ENCODE measurements at places on chromosomes 5 and 9. TPM values are rescaled to one million over a fixed set of nuclear protein-coding genes. Genes with fewer than 3 reads are reported as not detected.

DNA sequence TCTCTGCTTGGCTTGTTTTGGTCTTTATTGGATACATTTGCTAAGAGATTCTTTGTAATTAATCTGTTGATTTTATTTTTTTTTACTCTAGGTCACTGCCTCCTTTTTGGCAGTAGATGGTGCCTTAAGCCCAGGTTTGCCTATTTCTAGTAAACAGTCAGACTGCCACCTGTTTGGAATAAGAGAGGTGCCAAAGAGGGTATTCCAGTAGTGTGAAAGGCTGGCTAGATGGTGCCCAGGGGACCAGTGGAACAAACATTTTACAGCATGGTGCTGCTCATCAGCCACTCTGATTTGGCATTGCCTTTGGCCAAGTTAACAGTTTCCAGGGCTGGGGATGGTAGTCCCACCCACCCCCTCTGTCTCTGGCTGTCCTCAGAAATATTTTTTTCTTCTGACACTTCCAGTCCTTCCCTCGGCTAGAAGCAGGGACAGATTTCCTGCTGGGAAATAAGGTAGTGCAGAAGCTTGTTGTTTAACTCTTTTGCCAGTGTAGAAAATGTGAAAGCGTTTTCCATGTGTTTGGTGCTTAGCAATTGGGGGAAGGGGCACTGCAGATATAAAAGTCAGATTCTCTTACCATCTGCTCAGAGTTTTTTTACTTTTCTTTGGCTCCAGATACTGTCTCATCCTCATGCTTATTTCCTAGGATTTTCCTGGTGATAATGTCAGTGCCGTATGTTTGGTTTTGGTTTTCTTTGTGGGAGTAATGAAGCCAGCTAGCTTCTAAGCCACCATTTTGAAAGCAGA lies 36.6 kb upstream of the FBXL7 start:
- no peak for DNase-seq

- DNase-seq = no peak
Measured at GRCh38 chr5:82561797-82562196, 283.6 kb upstream of the RPS23 start.

GRCh38 chr5:169569513-169569912 lies 14.1 kb upstream of the SPDL1 start:
- DNase-seq = no peak

Gene ASPN
- 4.0 TPM for total RNA-seq

Gene NR6A1
- total RNA-seq = 4.6 TPM

Gene DPYSL3
- total RNA-seq = 10.0 TPM

DNA sequence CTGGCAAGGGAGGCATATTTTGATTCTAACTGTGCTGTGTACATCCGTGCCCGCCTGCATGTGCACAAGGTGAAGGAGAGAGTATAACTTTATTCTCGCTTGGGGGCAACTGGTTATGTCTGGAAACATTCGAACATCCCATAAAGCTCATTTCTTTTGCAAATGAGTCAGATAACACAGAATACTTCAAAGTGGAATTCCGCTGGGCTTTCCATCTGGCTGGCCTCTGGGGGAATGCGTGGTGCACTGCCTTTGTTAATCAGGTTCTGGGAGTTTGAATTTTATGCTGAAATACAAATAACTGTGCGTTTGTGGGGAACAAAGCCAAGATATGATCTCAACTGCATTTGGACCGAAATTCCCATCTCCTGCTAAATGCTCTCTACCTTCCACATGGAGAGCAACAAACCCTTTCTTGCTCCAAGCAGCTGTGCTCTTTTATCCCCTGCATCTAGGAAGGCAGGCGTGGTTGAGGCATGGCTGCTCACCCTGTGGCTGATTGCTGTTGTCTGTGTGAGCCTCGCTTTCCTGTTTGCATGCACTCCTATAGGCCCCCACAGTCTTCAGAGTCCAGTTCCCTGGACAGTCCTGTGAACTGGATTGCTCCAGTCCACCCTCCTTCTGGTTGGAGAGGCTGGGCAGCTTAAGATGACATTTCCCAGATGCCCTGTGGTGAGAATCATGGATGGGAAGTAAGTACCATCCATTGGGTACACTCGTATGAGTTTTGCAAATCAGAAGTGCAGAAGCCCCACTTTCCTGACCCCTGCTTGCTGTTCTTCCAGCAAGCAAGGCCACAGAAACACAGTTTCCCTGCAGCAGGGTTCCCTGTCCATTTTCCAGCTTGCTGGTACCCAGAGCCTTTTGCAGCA lies 82.9 kb upstream of the ALDH1B1 start:
- DNase-seq = no peak

GRCh38 chr9:86573886-86574285 lies 219.7 kb upstream of the TUT7 start:
- no peak for DNase-seq

DNA sequence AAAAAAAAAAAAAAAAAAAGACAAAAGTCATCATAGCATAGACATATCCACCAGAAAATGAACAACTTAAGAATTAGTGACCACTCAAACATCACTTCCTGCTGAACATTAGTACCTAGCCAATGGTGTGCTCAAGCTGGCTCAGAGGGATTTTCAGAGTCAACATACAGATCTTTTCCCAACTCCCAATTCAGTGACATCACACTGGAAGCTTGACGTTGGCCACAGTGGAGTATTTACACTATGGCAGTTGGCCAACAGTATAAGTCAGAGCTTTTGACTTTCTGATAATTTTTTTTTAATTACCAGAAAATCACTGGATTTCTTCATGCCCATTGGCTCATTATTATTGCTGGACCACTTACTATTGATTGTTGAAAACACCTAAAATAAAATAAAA lies 383.5 kb downstream of the ARHGEF28 start:
- DNase-seq = no peak

DNA sequence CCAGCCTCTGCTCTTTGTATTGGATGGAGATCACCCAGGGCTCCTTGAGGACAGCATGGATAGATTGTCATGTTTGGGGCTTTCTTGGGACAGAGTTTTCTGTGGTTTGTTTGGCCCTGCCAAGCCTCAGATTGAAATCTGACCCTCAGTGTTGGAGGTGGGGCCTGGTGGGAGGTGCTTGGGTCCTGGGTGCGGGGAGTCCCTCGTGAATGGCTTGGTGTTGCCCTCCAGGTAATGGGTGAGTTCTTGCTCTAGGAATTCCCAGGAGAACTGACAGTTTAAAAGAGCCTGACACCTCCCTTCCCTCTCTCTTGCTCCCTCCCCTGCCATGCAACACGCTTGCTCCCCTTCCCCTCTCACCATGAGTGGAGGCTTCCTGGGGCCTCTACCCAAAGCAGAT lies 48.6 kb upstream of the OLFM1 start:
- DNase-seq = no peak

DNA sequence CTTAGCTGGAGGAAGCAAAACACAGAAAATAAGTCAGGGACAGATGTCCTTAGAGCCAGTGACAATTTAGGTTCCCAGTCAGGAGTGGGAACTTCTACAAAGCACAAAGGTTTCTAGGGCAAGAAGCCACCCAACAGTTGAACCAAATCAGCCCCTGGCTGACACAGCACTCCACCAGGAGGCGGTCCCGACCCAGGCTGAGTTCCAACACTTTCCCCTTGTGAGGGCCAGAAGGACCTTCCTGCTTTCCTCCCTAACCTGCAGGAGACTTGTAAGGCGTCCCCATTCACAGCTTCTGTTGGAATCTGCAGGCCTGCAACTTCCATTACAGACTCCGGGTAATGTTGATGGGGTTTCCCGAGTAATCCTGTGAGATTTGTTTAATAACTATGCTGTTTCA lies 416.4 kb upstream of the IRX1 start:
- DNase-seq = no peak

DNA sequence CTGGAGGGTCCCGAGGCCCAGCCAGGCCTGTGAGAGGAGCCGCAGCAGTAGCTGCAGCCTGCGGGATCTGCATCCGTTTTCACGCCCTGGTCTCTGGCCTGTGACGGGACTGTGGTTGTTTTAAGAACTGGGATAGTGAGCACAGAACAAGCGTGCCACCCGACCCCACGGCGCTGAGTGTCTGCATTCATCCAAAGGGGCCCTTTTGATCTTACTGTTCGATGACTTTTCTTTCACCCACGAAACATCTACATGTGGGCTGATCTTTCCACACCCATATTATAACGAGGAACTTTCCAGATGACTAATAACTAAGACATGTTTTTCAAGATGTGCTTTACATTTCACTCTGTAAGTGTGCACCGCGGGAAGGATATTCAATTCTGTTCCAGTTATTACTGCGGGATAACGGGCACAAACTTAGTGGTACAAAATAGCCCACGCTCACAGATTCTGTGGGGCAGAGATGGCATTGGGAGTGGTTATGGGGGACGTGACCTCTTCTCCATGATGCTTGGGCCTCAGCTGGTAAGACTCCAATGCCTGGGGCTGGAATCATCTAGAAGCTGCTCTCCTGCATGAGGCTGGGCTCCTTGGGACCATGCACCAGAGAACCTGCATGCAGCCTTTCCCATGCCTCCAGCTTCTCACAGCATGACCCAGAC lies 165.0 kb downstream of the SYK start:
- DNase-seq = no peak

Gene CHSY3
- 0.52 TPM for total RNA-seq

All from left colon (tissue), 2 donors.